ENCODE measurements at places on chromosomes 2 and 18.

GRCh38 chr2:69720404-69720803, 21.5 kb upstream of the ANXA4 start:
- no peak for DNase-seq

DNA sequence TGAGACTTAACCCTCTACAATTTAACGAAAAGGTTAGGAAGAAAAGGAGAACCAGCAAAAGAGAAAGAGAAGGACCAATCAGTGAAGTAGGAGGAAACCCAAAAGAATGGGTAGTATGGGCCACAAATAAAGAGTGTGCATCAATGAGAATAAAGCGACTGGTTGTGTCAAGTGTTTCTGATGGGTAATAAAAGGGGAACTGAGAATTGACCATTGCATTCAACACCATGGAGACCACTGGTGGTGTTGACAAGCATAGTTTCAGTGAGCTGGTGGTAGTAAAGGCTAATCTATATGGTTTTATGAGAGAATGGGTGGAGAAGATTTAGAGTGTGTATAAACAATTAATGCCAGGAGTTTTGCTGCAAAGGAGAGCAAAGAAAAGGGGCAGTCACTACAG, 75.4 kb downstream of the CSRNP3 start:
- no peak for DNase-seq

- no peak for DNase-seq
Observed at GRCh38 chr2:101076581-101076980, 74.5 kb downstream of the RPL31 start.

- DNase-seq = peak; percentile 3
Observed at GRCh38 chr2:184599054-184599871, 934 bp downstream of the ZNF804A start.

DNA sequence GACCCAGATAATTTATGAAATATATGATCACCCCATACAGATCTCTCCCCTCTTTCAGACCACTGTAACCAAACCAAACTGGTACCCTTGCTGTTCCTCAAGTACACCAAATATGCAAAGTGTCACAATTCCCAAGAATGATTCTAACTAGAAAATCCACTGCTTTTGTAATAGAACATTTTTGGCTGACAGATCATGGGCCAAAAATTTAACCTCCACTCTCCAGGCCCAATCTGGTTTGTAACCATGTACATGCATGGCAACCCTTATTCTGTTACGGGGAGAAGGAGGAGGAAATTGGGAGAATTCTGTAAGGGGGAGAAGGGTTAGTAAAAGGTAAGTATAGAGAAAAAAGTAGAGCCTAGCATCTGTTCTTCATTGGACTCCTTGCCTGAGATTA, 62.0 kb downstream of the IKZF2 start:
- no peak for DNase-seq

GRCh38 chr2:138703242-138703641, 76.9 kb downstream of the NXPH2 start:
- no peak for DNase-seq

DNA sequence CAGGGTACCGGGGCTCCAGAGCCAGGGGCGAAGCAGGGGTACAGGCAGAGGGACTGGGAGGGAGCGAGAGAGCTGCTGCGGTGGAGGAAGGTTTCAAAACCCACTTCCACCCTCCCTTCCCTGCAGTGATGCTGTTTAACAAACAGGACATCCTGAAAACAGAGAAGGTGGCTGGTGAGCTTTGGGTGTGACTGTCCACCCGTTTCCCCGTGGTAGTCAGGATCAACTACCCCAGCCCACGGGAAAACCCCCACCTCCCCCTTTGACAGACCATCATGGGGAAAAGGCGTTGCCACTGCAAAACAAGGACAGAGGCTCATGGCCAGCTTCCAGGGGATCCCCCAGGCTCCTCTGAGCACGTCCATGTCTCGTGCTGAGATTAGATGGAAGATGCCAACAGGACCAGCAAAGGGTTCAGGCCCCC, 12.9 kb downstream of the TMEM185B start:
- DNase-seq = no peak

DNA sequence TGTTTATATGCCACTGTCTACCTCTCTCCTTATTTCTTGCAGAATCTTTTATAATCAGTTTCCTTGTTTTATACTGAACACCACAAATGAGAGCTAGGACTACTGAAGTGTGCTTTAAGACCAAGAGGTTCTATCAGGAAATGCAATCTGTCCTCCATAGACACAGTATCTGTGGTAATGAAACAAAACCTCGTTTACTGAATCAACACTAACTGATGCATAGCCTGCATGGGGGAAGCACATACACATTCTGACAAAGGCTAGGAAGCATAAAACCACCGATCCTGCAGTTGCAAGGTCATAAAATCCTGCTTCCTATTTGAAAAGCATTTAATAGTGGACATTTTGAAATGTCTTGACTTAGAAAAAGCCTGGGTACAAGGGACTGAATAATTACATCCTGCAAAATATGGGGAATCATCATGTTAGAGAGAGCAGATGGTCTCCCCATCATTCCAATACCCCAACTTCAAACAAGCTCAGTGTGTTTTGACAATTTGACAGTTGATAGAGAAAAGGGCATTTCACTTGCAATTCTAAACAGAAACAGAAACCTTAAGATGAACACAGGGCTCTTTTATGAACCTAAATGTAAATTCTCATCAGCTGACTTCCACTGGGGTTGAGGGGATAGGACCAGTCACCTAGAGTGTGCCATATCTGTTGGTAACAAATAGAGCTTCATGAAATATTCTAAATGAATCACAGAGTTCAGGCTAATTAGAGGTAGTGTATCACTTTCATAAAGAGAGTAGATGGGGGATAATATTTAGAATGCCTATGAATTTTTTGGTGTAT, 1845.6 kb upstream of the PIK3C3 start:
- DNase-seq = no peak

DNA sequence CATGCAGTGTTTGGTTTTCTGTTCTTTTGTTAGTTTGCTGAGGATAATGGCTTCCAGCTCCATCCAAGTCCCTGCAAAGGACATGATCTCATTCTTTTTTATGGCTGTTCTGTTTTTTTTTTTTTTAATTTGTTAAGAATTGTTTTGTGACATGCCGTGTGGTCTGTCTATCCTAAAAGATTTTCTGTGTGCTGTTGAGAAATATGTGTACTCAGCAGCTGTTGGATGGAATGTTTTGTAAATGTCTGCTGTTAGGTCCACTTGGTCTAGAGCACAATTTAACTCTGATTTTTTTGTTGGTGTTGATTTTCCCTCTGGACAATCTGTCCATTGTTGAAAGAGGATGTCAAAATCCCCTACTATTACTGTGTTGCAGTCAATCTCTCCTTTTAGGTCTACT, 80.4 kb upstream of the WDR75 start:
- no peak for DNase-seq

DNA sequence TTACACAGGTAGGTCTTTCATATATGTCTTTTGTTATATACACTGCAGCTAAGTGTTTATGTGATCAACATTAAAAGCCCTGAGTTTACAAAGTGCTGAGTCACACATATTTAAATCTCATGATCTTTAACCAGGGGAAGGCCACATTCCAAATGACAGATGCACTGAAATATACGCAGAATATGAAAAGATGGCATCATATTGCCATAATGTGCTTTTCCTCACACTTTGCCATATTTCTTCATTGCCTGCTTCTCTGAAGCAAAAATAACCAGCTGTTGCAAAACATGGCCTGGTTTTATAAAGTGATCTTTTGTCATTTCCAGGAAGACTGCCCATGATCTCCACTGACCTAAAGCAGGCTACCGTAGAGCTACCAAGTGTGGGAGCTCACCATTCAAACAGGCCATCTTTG, 93.5 kb upstream of the MAPRE2 start:
- DNase-seq = no peak

DNA sequence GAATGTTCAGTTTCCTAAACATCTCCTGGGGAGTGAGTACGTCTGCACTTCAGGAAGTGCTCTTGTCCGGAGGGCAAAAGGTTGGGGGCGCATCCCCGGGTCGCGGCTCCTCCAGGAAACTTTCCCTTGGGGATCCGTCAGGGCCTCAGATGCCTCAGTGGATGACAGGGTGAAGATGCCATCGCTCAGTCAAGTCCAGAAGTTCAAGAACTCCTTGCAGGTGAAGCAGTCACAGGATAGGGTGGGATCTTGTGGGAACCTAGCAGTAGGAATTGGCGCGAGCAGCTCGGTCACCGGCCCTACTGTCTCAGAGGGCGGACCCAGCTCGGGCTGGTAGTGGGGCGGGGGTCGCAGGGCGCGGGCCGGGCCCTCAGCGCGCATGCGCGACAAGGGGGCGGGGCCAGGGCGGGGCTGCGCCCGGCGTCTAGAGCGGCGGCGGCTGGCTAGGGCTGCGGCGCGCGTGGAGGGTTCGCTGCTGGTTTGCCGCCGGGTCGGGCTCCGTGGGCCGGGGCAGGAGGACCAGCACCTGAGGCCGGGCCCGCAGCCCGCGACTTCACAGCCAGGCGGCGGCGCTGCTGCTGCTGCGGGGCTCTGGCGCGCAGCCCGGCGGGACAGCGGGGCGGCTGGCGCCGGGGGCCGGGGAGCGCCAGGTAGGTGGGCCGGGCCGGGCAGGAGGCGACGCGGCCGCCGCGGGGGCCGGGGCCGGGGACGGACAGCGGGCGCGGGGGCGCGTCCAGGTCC, at the start of gene INPP4A:
Gene INPP4A (plus strand): TSS at position 423 of the 741 bp plus-strand sequence. CDS start 75,191 bp downstream, outside the sequence.
- peak; percentile 68 for DNase-seq

- DNase-seq = no peak
Observed at GRCh38 chr2:11754700-11755015, 8.2 kb downstream of the LPIN1 start.

- DNase-seq = no peak
Observed at GRCh38 chr2:17227856-17228255, 290.4 kb downstream of the RAD51AP2 start.

DNA sequence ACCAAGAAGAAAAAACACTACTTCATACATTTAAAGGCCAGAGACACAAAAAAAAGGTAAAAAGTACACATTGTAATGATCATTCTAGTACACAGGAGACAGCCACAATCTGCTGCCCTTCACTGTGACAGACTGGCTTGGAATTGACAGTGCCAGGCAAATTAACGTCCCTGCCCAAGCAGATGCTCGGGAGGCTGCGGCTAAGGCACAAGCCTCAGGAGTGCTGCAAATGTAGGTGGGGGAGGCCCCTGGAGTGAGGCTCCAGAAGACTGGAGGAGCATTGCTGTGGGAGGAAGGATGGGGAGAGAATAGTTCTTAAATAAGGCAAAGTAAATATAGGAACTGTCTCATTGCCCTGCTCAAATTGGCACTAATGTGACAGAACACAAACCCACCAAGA, 18.6 kb downstream of the ERCC3 start:
- DNase-seq = no peak

DNA sequence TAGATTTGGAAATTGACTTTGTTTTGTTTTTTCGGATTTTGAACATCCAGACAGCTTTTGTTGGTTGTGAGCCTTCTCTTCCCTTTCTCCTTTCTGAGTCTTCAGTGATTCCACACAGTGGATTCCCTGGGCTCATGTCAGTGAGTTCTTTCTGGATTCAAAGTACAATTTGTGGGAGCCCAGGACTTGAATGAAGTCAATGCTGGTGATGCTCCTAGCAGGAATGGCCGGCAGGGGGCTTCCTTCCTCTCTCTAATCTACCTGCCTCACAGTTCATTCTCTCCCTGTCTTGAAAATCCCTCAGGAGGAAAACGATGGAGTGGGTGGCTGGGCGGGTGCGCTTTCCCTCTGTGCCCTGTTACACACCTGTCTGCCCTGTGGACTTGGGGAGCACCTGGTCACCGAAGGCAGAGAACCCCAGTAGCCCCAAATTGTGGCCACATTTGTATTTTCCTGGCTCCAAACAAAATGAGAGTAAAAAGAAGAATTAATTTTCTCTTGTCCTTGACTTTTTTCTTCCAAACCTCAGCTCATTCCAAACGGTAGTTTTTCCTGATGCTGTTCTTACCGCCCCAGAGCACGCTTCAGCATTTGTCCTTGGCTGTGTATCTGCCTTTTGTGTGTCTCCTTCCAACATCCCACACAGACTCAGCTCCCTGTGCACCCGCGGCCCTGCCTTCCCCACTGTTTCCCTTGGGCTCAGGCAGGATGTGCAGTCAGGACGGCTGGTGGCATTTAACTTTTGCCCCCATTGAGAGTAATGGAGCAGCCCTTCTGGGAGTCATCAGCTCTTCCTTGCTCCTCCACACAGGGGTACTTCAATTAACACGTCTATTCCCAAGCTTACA, 86.6 kb downstream of the MARCO start:
- no peak for DNase-seq

GRCh38 chr18:63302636-63303405, 16.7 kb downstream of the BCL2 start:
- no peak for DNase-seq

DNA sequence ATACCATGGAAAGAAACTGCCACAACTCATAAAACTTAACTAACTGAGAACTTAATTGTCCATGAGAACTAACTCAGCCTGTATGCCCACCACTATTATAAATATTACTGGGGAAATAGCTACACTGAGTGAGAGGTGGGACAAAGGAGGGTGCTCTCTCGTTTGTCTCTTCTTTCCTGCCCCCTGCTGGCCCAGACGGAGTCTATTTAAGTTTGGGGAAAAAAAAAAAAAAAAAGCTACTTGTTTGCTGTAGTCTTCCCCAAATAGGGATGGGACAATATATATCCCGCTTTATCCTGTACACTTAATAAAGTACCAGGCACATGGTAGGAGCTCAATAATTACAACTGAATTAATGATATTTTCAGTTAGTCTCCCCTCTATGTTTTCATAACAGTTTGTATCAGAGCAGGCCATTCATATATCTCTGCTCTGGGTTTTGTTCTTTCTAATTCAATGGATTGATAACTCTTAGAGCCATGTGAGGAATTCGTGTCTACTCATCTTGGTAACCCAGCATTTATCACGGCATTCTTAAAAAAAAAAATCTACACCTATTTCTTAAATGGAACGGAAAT, 647.6 kb upstream of the PKDCC start:
- DNase-seq = no peak

GRCh38 chr18:77203851-77204250, 45.8 kb upstream of the GALR1 start:
- DNase-seq = no peak

- peak; percentile 56 for DNase-seq
Observed at GRCh38 chr2:144402251-144402650, 117.7 kb downstream of the ZEB2 start.

- DNase-seq = no peak
Observed at GRCh38 chr2:204353823-204354222, 191.5 kb upstream of the PARD3B start.

DNA sequence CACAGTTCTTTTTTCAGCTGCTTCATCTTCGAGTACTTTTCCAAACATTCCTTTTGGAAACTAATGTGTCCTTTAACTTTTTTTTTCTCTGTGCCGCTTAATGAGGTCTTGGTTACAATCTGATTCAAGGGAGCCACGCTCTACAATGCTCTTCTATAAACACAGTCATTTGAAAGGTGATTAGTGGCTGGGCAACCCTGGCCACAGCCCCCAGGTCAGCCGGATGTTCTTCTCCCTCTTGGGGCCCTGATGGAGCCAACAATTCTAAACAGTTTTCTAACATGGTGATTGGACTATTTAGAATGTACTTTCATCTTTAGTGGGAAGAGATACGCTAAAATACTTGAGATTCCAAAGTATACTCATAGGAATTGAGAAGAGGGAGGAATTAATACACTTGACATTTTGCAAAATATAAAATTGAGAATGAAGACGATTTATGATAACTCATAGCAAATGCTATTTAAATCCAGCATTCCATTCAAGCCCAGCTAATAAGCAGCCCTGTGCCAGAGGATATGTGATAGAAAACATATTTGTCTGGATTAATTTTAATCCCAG, 83.7 kb upstream of the MBOAT2 start:
- DNase-seq = no peak

- DNase-seq = no peak
Observed at GRCh38 chr18:24273596-24273995, 124.0 kb downstream of the OSBPL1A start.

All from muscle of arm (tissue), 14 donors.